ENCODE measurements at places on chromosomes 1 and 21.

- no peak for DNase-seq
These were observed 3.1 kb upstream of the TINAGL1 start for GRCh38 chr1:31573261-31573660.

DNA sequence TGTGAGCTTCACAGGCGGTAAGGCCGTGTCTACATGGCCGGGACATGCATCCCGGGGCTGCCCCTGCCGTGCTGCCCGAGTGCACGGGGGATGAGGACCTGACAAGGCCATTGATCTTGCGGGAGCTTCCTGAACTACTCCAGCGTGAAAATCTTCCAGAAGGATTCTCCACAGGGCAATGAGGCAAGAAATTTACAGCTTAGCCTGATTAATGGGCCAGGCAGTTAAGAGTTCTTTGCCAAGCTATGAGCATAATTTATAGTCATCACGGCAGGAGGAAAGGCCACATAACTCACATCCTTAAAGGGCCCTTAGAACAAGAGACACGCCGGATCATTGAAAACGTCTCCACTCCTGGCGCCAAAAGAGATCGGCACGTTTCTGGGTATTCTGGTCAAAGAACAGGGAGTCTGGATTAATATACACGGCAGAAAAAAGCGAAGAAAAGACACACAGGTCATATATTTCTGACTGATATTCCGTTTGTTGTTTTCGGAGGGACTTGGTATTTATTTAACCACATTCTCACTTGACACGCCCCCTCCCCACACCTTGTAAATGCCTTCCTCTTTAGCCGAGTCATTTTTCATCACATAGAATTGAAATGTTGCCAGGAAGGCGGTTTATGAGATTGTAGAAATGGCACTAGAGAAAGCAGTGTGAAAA lies 180.5 kb downstream of the DYRK1A start:
- no peak for DNase-seq

DNA sequence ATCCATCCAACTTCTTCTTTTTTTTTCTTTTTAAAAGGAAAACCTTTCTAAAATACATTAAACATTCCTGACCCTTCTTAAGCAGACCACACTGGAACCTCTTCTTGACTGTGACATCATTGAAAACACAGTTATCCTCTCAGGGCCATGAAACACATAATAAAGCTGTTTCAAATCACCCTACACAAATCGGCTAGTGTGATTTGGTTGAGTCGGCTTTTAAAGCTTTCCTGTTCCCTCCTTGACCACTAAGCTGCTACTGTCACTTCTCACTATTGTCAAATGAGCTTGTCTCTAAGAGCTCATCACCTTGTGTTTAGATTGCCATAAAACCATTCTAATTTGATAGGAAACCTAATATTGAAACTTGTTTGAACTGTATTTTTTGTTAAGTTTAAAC lies 5.9 kb downstream of the USP24 start:
- DNase-seq = no peak

- DNase-seq = no peak
These were observed 200.8 kb downstream of the RHOU start for GRCh38 chr1:228935855-228936727.

DNA sequence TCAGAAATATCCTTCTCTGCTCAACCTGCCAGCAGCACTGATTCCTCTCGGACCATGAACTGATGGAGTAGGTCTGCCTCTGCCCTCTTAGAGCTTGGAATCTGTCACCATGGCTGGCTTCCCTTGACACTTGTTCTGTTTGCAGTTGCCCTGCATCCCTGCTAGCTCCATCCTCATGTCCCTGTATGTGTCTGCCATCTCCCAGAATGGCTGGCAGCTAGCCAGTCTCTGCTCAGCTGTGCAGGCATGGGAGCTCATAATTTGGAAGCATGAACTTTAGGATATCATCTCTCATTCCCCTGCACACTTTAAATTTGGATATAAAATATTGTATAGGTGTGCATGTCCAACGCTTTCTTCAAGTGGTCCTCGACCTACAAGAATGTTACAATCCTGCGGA lies 95.4 kb downstream of the C1orf94 start:
- no peak for DNase-seq

GRCh38 chr1:169484101-169484500 lies 1.6 kb downstream of the SLC19A2 start:
- no peak for DNase-seq
